ENCODE measurements at places on chromosomes 7 and 10. TPM values are rescaled to one million over a fixed set of nuclear protein-coding genes. Genes with fewer than 3 reads are reported as not detected.

DNA sequence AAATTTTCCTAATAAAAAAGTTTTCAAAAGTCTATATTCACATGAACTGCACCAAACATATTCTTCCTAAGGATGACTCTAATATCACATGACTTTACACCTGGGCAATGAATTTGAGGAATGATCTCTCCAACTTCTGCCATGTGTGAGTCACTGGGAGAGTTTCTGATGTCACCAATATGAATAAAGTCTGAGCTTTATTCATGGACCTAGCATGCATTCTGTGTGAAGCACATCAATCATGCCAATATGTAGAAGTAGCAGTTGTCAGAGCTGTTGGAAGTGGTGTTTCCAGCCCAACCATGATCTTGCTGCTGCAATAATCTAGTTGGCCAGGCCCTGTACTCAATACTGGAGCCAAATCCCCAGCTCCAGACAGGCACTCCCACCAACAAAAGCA, 91.7 kb upstream of the IFRD1 start:
- no peak for ATAC-seq
- no peak overlapping the region for H3K27ac ChIP-seq
- peaks cover 12% of the 10 kb centered on the region for H3K27me3 ChIP-seq
- H3K4me1 ChIP-seq = no peaks in the 10 kb centered on the region
- no peak overlapping the region for H3K4me3 ChIP-seq

Gene TCTN3
- total RNA-seq = 20.3 TPM

Gene SFTPD
- total RNA-seq = not detected

DNA sequence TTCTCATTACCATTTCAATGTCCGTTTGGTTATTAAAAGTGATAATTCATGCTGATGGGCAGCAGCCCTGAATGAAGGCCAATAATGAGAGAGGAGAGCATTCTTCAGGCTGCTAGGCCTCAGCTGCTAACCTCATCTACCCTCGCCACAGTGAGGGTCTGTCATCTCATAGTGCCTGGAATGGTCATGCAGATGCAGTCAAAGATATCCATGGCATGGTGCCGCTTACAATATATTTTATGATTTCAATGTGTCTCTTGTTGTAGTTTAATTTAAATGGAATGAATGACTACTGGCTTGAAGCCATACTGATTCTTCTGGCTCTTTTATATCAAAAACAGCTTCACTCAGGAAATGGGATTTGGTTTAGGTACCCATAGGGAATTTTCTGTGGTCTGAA, 126.9 kb downstream of the SLC16A9 start:
- H3K4me1 ChIP-seq = no peaks in the 10 kb centered on the region
- no peak overlapping the region for H3K4me3 ChIP-seq
- no peak for ATAC-seq
- H3K27ac ChIP-seq = no peak overlapping the region
- peaks cover 1% of the 10 kb centered on the region for H3K27me3 ChIP-seq

GRCh38 chr10:116287906-116288501, 15.0 kb upstream of the GFRA1 start:
- H3K27ac ChIP-seq = no peak overlapping the region
- no peaks in the 10 kb centered on the region for H3K36me3 ChIP-seq
- no peak for ATAC-seq
- peaks cover 16% of the 10 kb centered on the region for H3K27me3 ChIP-seq

Gene NME8
- total RNA-seq = not detected

DNA sequence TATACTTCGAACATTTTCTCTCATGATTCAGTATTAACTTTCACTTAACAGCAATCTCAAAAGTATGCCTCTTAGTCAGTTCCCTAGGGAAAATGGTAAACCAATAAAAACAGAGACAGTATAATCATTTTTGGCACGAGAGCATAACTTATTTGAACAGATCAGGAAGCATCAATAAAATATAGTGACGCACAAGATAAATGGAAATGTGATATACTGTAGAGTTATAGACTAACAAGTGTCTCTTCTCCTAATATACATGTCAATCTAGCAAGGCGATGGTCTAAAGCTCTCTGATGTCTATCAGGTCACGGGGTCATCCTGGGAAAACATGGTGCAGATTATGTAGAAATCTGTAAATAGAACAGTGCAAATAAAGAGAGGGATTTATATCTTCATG, 131.6 kb downstream of the HGF start:
- no peaks in the 10 kb centered on the region for H3K27me3 ChIP-seq
- H3K36me3 ChIP-seq = no peaks in the 10 kb centered on the region

- no peaks in the 10 kb centered on the region for H3K27me3 ChIP-seq
- ATAC-seq = no peak
- peaks cover 54% of the 10 kb centered on the region for H3K4me1 ChIP-seq
- no peak overlapping the region for H3K4me3 ChIP-seq
- peak overlapping the region; percentile 55 for H3K27ac ChIP-seq
These were observed 11.8 kb downstream of the KMT2C start for GRCh38 chr7:152423991-152424347.

Gene CPED1
- total RNA-seq = not detected

DNA sequence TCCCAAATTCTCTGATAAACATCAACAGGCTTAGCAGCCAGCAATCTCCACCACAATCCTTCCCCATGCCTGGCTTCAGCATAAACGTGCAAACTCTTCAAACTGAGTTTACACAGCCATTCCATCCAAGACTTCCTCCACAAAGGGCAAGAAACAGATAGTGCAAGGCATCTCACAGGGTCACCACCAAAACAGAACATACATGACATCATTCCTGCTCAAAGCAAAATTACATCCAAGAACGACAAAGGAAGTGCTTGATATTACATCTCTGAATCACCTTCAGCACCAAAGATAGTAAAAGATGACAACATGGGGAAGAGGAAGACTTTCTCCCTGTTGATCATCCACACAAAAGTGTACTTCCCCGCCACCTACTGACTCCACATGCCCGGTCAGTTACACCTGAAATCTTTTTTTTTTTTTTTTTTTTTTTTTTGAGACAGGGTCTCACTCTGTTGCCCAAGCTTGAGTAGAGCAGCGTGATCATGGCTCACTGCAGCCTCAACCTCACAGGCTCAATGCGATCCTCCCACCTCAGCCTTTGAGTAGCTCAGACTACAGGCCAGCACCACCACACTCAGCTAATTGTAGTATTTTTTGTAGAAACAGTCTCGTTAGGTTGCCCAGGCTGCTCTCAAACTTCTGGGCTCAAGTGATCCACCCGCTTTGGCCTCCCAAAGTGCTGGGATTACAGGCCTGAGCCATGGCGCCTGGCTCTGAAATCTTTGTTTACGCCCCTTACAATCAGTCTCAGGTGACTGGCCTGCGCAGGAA, 127.5 kb downstream of the PARD3 start:
- peaks cover 21% of the 10 kb centered on the region for H3K27me3 ChIP-seq
- H3K4me3 ChIP-seq = no peak overlapping the region
- no peaks in the 10 kb centered on the region for H3K36me3 ChIP-seq
- no peak for ATAC-seq

DNA sequence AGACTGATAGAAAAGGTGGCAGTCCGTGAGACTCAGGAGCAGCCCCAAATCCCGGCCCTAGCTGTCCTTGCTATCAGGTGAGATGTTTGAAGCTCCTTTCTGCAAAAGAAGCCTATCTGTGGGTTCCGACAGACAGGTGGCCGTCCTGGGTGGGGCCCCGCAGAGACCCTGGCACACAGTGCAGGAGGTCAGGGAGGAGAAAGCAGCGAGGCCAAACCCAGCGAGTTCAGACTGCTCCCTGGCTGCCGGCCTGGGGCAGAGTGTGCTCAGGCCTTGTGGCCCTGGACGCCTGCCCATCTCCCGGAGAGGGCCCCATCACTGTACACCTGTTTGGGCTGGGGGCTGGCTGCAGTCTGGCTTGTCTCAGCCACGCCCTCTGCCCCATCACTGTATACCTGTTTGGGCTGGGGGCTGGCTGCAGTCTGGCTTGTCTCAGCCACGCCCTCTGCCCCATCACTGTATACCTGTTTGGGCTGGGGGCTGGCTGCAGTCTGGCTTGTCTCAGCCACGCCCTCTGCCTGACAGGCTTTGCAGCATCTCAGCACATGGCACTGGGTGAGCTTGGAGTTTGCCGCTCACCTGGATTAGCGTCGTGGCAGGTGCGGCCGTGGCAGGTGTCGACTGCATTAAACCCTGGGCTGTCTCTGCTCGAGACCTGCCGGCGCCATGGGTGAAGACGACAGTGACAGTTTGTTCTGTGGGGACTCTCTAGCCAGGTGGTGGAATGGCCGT, 11.8 kb upstream of the PRKAR1B start:
- ATAC-seq = no peak
- H3K27me3 ChIP-seq = no peaks in the 10 kb centered on the region
- H3K27ac ChIP-seq = no peak overlapping the region
- H3K36me3 ChIP-seq = peaks cover 27% of the 10 kb centered on the region
- peaks cover 4% of the 10 kb centered on the region for H3K4me1 ChIP-seq

DNA sequence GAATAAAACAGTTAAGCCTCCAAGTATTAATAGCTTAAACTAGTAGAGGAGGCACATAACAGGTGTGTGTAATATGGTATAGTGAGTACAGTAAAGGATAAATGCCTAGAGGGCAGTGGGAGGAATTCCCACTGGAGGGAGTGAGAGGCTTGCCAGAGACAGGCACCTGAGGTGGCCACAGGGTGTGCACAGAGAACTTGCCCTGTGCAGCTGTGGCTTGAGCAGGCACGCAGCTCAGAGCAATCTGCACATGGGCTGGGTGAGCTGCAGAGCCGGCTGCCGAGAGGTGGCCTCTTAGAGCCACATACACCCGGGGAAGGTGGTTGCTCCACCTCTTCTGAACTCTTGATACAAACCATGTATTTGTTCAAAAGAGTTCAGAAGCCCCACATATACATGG, 237.1 kb downstream of the COBL start:
- no peaks in the 10 kb centered on the region for H3K4me1 ChIP-seq
- no peak for ATAC-seq
- no peaks in the 10 kb centered on the region for H3K36me3 ChIP-seq
- no peaks in the 10 kb centered on the region for H3K27me3 ChIP-seq
- H3K4me3 ChIP-seq = no peak overlapping the region

Gene VPS26A
- 43.7 TPM for total RNA-seq

Gene APBB1IP
- 50.4 TPM for total RNA-seq

Gene MYO1G
- 316 TPM for total RNA-seq

Gene SPDYE11
- total RNA-seq = not detected

Gene ZNF804B
- total RNA-seq = not detected

Gene SMO
- total RNA-seq = 0.08 TPM

DNA sequence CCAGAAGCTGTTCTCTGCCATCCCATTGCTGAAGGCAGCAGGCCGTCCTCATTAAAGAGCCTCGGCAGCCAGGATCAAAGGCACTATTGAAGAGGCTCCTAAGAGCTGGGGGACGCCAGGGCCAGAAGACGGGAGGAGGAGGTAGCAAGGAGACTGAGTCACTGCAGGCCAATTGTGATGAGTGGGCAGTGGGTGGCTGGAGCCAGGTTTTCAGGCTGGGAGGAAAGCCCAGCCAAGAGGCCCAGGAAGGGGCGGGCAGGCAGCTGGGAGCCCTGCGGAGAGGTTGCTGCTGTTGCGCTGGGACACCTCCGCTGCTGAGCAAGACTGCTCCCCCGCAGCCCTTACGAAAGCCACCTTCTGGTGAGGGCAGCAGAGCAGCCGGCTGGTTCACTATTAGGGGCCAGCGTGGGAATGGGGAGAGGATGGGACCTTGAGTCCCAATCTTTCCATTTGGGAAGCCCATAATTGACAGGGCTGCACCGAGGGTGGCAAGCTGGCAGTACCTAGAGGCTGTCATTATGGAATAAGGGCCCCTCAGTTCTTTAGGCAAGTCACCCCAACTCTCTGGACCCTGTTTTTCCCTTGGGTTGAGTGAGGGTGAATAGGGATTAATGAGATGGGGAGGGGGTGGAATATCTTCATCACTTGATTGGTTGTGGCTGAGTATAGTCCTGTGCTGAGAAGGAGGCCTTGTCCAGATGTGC, 48.4 kb downstream of the UNC5B start:
- no peak for ATAC-seq
- H3K27ac ChIP-seq = no peak overlapping the region
- no peaks in the 10 kb centered on the region for H3K4me1 ChIP-seq
- H3K36me3 ChIP-seq = no peaks in the 10 kb centered on the region

GRCh38 chr7:105448181-105448580, 59.5 kb upstream of the SRPK2 start:
- peak overlapping the region; percentile 36 for H3K4me3 ChIP-seq
- ATAC-seq = peak; percentile 23
- H3K4me1 ChIP-seq = peaks cover 18% of the 10 kb centered on the region
- H3K27me3 ChIP-seq = no peaks in the 10 kb centered on the region
- no peaks in the 10 kb centered on the region for H3K36me3 ChIP-seq

- no peaks in the 10 kb centered on the region for H3K36me3 ChIP-seq
- H3K4me1 ChIP-seq = peaks cover 1% of the 10 kb centered on the region
- no peak overlapping the region for H3K27ac ChIP-seq
- peaks cover 14% of the 10 kb centered on the region for H3K27me3 ChIP-seq
- H3K4me3 ChIP-seq = no peak overlapping the region
These were observed 24.2 kb upstream of the DDC start for GRCh38 chr7:50589364-50589763.

DNA sequence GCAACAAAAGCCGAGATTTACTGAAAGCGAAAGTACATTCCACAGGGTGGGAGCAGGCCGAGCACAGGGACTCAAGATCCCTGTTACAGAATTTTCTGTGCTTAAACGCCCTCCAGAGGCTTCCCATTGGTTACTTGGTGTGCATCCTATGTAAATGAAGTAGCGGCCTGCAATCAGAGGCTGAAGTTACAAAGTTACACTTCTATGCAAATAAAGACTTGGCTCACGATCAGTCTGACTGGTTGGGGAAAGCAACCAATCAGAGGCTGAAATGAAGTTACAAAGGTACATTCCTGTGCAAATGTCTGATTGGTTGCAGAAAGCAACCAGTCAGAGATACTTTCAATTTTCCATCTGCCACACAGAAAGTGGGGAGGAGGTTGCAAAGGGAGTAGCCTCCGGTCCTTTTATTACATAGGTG, 4.1 kb downstream of the ACBD7 start:
- no peak overlapping the region for H3K27ac ChIP-seq
- no peaks in the 10 kb centered on the region for H3K27me3 ChIP-seq
- no peaks in the 10 kb centered on the region for H3K4me1 ChIP-seq
- no peaks in the 10 kb centered on the region for H3K36me3 ChIP-seq

Gene GRM3
- not detected for total RNA-seq

Measured in activated T-helper 17 cell treated with anti-CD3 and anti-CD28 coated beads, Interleukin-2, amount 50 U/mL, for 72 hours (primary cell).